Thoracic aorta (tissue), 2 donors: ENCODE measurements at places on chromosomes 2 and 18. TPM values are rescaled to one million over a fixed set of nuclear protein-coding genes. Genes with fewer than 3 reads are reported as not detected.

CYS1 gene
- total RNA-seq = 26.9 TPM

MRPL44 gene
- 20.5 TPM for total RNA-seq

SF3B6 gene
- 39.7 TPM for total RNA-seq

TDRD15 gene
- 0.42 TPM for total RNA-seq

SPP2 gene
- total RNA-seq = not detected

SH2D6 gene
- not detected for total RNA-seq

KCNG2 gene
- total RNA-seq = 1.5 TPM

IL37 gene
- total RNA-seq = not detected

EFHD1 gene
- 211 TPM for total RNA-seq

LRATD1 gene
- total RNA-seq = 4.1 TPM

AGFG1 gene
- total RNA-seq = 89.4 TPM

GPR39 gene
- total RNA-seq = 1.9 TPM

SLC40A1 gene
- 76.5 TPM for total RNA-seq

PNKD gene
- 19.4 TPM for total RNA-seq

NYAP2 gene
- not detected for total RNA-seq

APOB gene
- 6.1 TPM for total RNA-seq

SULT1C4 gene
- not detected for total RNA-seq

CRACDL gene
- total RNA-seq = 5.9 TPM

PGAP1 gene
- total RNA-seq = 38.2 TPM

MEIS1 gene
- 58.4 TPM for total RNA-seq

CCDC141 gene
- 4.8 TPM for total RNA-seq

PSTPIP2 gene
- total RNA-seq = 11.9 TPM

CD207 gene
- total RNA-seq = not detected

FOXI3 gene
- not detected for total RNA-seq

NT5C1B gene
- not detected for total RNA-seq

FOXD4L1 gene
- not detected for total RNA-seq

ATP6V1C2 gene
- total RNA-seq = 5.3 TPM

TSPYL6 gene
- 0.14 TPM for total RNA-seq

CMPK2 gene
- 5.3 TPM for total RNA-seq

ALPI gene
- not detected for total RNA-seq

ARHGAP28 gene
- total RNA-seq = 1.8 TPM

CPO gene
- total RNA-seq = 3.0 TPM

MARCHF4 gene
- total RNA-seq = not detected

GALNT14 gene
- total RNA-seq = not detected

IGFBP5 gene
- 2,105 TPM for total RNA-seq

DLX1 gene
- total RNA-seq = 0.92 TPM

CHRND gene
- not detected for total RNA-seq

TMEM178A gene
- total RNA-seq = 5.4 TPM

KCNG3 gene
- 0.78 TPM for total RNA-seq

TCF7L1 gene
- 8.3 TPM for total RNA-seq

IL36A gene
- not detected for total RNA-seq

SLC16A14 gene
- total RNA-seq = 3.0 TPM
